Neural progenitor cell (in vitro differentiated cells): ENCODE measurements at places on chromosomes 5 and 9.

DNA sequence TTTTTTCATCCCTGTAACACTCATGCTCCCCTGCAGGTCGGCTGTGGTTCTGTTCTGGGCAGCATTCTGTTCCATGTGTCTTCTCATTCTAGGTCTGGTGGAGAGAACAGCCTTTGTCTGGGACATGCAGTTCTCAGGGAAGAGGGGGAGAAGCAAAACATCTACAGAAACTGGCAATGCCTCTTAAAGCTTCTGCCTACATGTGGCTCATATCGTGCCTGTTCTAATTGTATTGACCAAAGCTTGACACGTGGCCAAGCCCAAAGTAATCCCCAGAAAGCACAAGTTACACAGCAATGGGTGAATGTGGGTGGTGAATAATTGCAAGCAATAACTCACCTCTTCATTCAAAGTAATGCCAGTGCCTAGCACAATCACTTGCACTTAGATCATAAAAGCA, 218.2 kb upstream of the IL12B start:
- DNase-seq, result no peak

GRCh38 chr9:104868687-104869404, 59.1 kb downstream of the ABCA1 start:
- peak; percentile 90 for DNase-seq

- no peak for DNase-seq
Observed at GRCh38 chr9:84323858-84324257, 16.7 kb downstream of the SLC28A3 start.

GRCh38 chr9:88773627-88774244, 217.5 kb upstream of the S1PR3 start:
- DNase-seq, result peak; percentile 61

DNA sequence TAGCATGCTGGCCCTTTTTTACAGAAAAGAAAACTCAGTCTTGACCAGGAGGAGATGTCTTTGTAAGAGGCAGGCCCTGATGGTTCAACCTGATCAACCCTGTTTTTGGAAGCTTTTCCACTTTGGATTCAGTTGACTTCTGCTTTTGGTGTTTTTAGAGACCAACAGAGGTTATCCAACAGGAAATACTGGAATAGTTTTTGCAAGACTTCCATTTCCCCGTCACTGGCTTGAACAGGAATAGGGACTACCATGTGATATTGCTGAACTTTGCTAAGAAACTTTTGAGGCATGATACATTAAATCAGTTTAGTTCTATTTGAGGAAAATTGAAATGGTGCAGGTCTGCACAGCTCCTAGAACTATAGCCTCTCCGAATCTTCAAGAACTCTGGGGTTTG, 17.1 kb upstream of the DAB2 start:
- no peak for DNase-seq

DNA sequence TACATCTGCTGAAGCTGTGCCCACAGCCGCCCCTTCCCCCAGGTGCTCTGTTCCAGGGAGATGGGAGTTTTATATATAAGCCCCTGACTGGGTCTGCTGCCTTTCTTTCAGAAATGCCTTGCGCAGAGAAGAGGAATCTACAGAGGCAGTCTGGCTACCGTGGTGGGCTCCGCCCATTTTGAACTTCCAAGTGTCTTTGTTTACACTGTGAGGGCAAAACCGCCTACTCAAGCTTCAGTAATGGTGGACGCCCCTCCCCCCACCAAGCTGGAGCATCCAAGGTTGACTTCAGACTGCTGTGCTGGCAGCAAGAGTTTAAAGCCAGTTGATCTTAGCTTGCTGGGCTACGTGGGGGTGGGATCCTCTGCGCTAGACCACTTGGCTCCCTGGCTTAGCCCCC, 41.3 kb downstream of the RANBP17 start:
- DNase-seq, result peak; percentile 22

GRCh38 chr5:117803533-117803932, 1184.8 kb downstream of the DTWD2 start:
- no peak for DNase-seq

DNA sequence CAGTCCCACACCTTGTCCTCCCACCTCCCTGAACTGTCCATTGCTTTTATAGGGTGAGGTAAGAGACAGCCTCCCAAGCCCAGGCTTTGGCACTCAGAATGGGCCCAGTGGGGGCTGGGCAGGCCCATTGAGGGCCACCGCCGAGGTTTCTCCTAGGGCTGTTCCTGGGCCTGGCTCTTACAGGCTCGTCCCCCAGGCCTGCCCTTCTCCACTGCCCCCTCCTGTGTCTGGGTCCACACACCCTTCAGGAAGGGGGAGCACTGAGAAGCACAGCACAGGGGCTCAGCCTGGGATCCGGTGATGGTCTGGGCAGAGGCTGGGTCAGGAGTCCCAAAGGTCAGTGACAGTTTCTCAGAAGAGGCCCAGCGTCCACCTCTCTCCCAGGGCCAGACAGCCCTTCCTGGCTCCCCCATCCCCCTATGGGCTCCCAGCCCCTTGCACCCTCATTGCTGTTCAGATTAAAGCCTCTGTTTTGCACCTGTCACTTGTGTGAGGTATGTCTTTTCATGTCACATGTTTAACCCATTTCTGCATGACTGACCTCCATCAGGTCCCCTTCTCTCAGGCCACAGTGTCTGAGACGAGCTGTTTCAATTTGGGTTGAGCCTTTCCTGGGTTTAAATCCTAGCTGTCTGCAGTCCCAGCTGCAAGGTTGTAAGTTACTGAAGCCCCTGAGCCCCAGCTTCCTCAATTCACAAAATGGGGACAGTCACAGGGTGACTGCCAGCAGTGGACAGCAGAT, 29.4 kb downstream of the IER5L start:
- DNase-seq, result no peak

DNA sequence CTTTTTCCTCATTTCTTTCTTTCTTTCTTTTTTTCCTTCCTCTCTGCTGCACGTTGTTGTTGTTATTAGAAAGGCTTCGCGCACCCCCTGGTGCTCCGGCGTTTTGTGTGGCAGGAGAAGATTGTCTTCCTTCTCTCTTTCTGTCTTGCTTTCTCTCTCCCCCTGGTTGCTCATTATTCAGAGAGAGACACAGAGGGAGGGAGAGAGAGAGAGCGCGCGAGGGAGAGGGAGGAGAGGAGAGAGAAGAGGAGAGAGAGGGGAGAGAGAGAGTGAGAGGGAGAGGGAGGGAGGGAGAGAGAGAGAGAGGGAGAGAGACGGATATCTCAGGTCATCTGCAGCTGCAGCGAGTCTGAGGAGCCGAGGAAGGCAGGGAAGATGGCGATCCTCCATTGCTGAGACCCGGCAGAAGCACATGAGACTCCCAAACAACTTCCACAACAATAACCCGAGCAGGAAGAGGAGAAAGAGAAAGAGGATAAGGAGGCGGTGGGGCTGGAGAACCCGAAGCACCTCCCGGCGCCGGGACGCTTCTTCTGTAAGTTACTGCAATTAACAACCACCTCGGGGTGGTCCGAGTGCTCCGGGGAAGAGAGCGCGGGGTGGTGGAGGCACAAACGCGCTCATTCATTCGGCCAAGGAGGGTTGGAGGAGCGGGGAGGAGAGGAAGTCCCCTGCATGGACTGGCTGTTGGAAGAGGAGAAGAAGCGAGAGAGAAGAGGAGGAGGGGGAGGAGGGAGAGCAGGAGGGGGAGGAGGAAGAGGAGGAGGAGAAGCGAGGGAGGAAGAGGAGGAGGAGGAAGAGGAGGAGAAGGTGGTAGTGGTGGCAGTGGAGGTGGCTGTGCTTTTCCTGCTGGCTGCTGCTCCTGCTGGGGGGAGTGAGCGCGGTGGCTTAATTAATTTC, at the start of gene ZNF462:
ZNF462 (plus strand) TSS at position 346 of the 900 bp plus-strand sequence. CDS start 60,218 bp downstream, outside the sequence.
- peak; percentile 69 for DNase-seq

- no peak for DNase-seq
Observed at GRCh38 chr5:149694007-149694406, 36.1 kb upstream of the PPARGC1B start.

- DNase-seq, result no peak
Observed at GRCh38 chr5:100641833-100642232, 106.7 kb downstream of the FAM174A start.

DNA sequence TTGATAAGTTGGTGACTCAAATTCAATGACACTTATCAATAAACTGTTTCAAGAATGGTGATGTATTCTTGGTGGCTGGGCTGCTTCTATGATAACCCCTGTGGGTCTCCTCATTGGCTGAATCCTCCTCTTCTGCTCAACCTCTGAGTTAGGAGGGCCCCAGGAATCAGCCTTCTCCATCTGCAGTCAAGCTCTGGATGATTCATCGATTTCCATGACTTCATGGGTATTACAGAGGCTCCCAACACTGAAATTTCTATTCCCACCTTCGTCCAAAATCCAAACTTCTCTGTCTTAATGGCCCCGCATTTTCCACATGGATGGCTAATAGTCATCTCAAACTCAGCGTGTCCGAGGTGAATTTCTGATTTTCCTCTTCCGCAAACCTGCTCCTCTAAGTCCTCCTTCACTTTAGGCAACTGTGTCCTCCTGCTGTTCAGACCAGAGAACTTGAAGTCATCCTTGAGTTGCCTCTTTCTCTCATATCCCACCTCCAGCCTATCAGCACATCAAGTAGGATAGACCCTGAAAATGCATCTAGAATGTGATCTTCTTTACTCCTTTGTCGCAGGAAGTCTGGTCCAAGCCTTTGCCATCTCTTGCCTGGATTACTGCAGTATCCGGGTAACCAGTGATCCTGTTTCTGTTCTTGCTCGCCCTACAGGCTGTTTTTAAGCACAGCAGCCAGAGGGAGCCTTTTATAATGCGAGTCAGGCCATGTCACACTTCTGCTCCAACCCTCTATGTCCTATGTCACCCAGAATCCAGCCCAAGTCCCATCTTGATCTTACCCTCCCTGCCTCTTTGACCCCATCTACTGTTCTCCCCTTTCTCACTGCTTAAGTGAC, 41.4 kb upstream of the IL7R start:
- peak; percentile 52 for DNase-seq

- DNase-seq, result peak; percentile 50
Observed at GRCh38 chr5:160278343-160278742, 34.0 kb downstream of the CCNJL start.

DNA sequence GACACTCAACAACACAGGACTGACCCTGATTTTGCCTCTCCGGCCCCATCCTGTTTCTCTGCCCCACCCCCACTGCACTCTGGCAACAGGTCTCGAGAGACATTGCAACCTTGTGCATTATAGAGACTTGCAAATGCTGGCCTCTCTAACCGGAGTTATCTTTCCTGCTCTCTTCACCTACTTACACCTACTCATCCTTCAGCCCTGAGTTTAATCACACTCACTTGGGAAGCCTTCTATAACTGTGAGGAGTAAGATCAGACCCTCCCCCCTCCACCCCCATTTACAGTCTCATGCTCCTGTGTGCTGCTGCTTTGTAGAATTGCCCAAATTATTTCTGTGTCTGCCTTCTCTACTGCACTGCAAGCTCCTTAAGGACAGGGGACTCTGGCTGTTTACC, 42.8 kb downstream of the WWC1 start:
- no peak for DNase-seq

GRCh38 chr5:76468635-76469425, 65.7 kb downstream of the IQGAP2 start:
- DNase-seq, result no peak

DNA sequence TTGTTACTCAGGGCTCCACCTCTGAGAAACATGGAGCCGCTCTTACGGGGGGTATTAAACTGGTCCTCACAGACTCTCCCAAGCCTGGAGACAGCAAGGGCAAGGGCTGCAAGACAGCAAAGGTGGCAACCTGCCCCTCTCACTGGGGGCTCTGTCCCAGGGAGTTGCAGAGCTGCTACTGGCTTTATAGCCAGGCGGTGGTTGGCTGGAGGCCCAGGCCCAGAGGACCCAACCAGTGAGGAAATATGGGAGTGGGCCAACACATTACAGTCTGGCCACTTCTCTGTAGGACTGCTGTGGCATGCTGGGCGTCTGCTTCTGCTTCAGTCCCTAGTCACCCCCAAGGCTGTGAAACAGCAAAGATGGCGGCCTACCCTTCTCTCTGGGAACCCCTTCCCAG, 597.2 kb downstream of the LRRC70 start:
- no peak for DNase-seq

- DNase-seq, result peak; percentile 81
Observed at GRCh38 chr5:171387970-171388815, 544 bp downstream of the NPM1 start.

DNA sequence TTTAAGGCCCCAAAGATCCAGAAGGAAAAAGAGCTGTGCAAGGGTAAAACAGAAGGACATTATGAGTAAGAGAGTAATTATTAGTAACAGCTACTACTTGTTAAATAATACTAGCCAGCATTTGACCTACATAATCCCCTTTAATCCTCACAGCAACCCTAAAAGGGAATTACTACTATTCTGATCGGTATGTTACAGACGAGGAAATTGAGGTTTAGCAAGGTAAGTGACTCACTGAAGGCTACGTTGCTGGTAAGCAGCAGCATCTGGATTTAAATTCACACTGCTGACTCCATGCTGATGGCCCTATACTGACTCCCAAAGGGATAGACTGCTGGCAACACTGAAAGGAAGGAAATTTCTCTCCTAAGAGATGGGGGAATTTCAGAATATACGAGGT, 3.7 kb upstream of the FSD1L start:
- DNase-seq, result no peak

- no peak for DNase-seq
Observed at GRCh38 chr5:172413601-172414171, 40.6 kb downstream of the SH3PXD2B start.

DNA sequence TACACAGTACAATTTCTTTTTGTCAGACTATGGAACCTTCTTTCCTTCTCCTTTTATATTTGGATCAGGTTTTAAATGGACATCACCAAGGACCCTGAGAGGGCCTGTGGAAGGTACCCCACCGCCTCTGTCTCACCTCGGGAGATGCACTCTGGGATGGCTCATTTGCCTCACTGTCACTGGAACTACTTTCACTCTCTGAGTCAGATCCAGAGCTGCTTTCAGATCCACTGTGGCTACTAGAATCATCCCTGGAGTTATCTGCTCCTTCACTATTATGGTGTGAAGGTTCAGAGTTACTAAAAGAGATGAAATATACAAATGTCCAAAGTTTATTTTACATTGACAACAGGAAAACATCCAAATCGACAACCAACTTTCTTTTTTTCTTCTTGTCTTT, 24.6 kb downstream of the LEAP2 start:
- no peak for DNase-seq

DNA sequence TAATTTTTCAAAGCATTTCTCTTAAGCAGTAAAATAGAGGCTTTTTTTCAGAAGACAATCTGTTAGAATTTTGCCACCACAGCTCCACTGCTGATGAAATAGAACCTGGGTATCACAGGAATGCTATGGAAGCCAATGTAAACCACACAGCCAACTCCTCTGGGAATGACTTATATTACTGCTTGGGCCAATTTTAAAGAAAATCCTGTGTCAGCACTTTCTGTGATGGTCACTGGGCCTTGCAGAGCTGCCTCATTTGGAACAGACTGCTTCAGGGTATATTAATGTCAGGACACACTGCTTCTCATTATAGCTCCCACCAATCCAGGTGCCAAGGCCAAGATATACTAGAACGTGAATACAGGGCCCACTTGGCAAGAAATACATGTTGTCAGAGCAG, 144.1 kb upstream of the ACTBL2 start:
- DNase-seq, result no peak

GRCh38 chr5:33080287-33080686, 360.5 kb upstream of the TARS1 start:
- no peak for DNase-seq

GRCh38 chr5:68522863-68523262, 307.3 kb downstream of the PIK3R1 start:
- no peak for DNase-seq

- no peak for DNase-seq
Observed at GRCh38 chr9:126647585-126648411, 34.1 kb downstream of the LMX1B start.

GRCh38 chr5:129963359-129963758, 59.1 kb downstream of the CHSY3 start:
- no peak for DNase-seq

GRCh38 chr5:497871-498509, 26.3 kb downstream of the SLC9A3 start:
- no peak for DNase-seq

- no peak for DNase-seq
Observed at GRCh38 chr9:13596383-13596970, 317.0 kb upstream of the MPDZ start.
